ENCODE measurements at places on chromosomes 4 and X. TPM values are rescaled to one million over a fixed set of nuclear protein-coding genes. Genes with fewer than 3 reads are reported as not detected.

GRCh38 chr4:10226756-10227155 is 110.2 kb upstream of the WDR1 start:
- DNase-seq, result no peak
- H3K27ac ChIP-seq, result no peak overlapping the region
- no peaks in the 10 kb centered on the region for H3K4me1 ChIP-seq
- H3K27me3 ChIP-seq, result no peaks in the 10 kb centered on the region
- H3K4me3 ChIP-seq, result no peak overlapping the region

DNA sequence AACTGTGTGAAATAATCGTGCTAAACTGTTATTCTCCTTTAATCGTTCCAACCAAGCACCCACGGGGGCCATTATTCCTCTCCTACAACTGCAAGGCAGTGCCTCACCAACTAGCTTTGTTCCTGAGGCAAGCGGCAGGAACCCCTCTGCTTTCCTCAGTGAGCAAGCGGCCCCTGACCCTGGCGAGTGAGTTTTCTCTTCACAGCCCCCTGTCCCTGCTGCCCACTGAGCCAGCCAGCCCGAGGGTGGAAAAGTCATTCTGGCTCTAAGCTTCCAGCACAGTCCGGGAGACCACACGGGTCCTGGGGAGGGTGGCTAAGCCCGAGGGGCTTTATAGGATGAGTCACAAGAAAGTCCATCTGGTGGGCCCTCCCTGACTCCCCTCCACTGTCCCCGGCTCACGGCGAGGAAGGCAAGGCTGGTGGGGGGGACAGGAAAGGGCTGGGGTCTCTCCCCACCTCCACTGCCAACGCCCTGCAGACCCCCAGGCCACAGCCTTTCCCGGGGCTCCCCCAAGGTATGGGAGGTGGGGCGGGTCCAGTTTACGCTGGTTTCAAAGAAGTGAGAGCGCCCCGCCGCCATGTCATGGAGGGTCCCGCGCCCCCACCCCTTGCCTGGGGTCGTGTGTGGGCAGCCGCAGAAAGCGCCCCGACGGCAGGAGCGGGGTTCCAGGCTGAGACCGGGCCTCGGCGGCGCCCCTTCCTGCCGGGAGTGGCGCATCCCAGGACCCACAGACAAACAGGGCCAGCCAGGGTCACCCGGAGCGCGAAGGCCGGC is 45.0 kb downstream of the CPLX1 start:
- H3K4me1 ChIP-seq, result peaks cover 19% of the 10 kb centered on the region
- H3K27ac ChIP-seq, result peak overlapping the region; percentile 92
- H3K36me3 ChIP-seq, result peaks cover 34% of the 10 kb centered on the region
- no peak for DNase-seq
- no peaks in the 10 kb centered on the region for H3K27me3 ChIP-seq

GRCh38 chr4:8294036-8294435 is 24.5 kb downstream of the HTRA3 start:
- no peaks in the 10 kb centered on the region for H3K27me3 ChIP-seq
- DNase-seq, result peak; percentile 16
- H3K36me3 ChIP-seq, result no peaks in the 10 kb centered on the region

- no peaks in the 10 kb centered on the region for H3K36me3 ChIP-seq
- no peak overlapping the region for H3K4me3 ChIP-seq
- peak; percentile 16 for DNase-seq
- peak overlapping the region; percentile 69 for H3K27ac ChIP-seq
- H3K4me1 ChIP-seq, result no peaks in the 10 kb centered on the region
- no peaks in the 10 kb centered on the region for H3K27me3 ChIP-seq
These were observed 143.2 kb upstream of the ZCCHC13 start for GRCh38 chrX:74160816-74161215.

DNA sequence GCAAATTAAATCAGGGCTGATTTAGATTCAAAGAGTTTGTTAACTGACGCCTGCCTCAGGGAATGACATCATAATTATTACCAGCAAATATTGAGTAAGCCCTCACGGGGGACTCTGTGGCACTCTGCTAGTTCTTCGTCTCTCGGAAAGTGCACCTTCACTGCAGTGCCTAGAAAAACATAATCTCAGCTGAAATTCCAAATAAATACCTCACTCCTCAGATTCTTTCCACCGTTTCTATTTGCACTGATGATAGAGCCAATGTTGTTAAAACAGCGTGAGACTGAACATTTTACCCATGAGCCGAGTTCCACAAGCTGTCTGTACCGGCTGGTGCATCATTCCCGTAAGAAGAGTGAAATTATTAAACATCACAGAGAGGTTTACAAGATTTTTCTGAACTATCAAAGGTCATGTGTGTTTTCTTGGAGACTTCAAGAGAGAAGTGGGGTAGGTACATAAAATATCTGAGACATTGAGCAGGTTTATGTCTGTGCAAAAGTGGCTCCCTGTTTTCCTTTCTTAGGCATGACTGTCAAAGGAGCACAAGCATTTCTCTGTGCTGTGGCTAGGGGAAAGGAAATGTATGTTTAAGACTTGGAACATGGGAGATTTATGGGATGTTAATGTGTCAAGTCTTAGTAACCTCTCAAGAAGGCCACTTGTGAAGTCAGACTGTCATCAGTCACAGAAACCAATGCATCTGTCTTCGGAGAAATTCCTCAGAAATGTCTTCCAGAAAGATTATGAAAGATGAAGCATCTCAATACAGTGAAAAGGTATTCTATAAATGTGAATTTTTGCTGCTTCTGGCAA is 119.6 kb downstream of the CBLL2 start:
- H3K27me3 ChIP-seq, result no peaks in the 10 kb centered on the region
- H3K4me1 ChIP-seq, result no peaks in the 10 kb centered on the region
- no peak overlapping the region for H3K4me3 ChIP-seq
- H3K27ac ChIP-seq, result no peak overlapping the region
- H3K36me3 ChIP-seq, result no peaks in the 10 kb centered on the region

GRCh38 chr4:158673633-158674032 is 1.5 kb downstream of the ETFDH start:
- H3K4me1 ChIP-seq, result peaks cover 34% of the 10 kb centered on the region
- H3K4me3 ChIP-seq, result peak overlapping the region; percentile 81
- no peak for DNase-seq
- no peaks in the 10 kb centered on the region for H3K27me3 ChIP-seq
- H3K27ac ChIP-seq, result no peak overlapping the region

- H3K4me1 ChIP-seq, result no peaks in the 10 kb centered on the region
- no peak for DNase-seq
- H3K4me3 ChIP-seq, result peak overlapping the region; percentile 64
- no peaks in the 10 kb centered on the region for H3K36me3 ChIP-seq
- H3K27ac ChIP-seq, result no peak overlapping the region
These were observed 60.6 kb downstream of the GSPT2 start for GRCh38 chrX:51803833-51804232.

GRCh38 chr4:36206603-36207311 is 37.6 kb downstream of the ARAP2 start:
- no peak overlapping the region for H3K27ac ChIP-seq
- no peaks in the 10 kb centered on the region for H3K36me3 ChIP-seq
- no peak for DNase-seq
- no peaks in the 10 kb centered on the region for H3K4me1 ChIP-seq
- no peak overlapping the region for H3K4me3 ChIP-seq

DNA sequence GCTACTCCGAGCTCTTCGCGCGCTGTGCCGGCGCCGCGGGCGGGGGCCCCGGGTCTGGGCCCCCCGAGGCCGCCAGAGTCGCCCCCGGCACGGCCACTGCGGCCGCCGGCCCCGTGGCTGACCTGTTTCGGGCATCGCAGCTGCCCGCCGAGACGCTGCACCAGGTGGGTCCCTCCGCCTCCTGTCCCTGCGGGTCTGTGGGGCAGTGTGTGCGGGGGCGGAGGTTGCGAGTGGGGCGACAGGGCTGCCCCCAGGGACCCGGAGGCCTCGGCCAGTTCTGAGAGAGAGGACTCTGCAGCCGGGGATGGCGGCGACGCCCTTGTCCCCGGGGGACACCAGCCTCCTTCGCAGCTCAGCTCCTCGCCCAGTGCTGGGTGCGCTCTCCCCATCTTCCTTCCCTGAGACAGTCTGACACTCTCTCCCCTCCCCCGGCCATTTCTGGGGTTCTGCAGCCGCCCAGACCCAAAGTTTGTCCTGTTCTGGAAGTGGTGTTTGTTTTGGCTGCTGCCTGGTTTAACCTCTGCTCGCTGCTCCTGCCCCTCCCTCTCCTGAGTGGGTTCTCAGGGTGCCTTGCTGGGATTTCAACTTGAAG is 609 bp downstream of the REPS2 start:
- H3K27me3 ChIP-seq, result peaks cover 21% of the 10 kb centered on the region
- no peaks in the 10 kb centered on the region for H3K36me3 ChIP-seq
- peak; percentile 52 for DNase-seq
- H3K4me1 ChIP-seq, result no peaks in the 10 kb centered on the region

- no peak for DNase-seq
- no peak overlapping the region for H3K27ac ChIP-seq
- peaks cover 51% of the 10 kb centered on the region for H3K27me3 ChIP-seq
- H3K4me3 ChIP-seq, result no peak overlapping the region
- no peaks in the 10 kb centered on the region for H3K36me3 ChIP-seq
These were observed 2.6 kb upstream of the TRPC5 start for GRCh38 chrX:112085149-112085548.

GRCh38 chrX:104255465-104255864 is 732 bp upstream of the ESX1 start:
- no peaks in the 10 kb centered on the region for H3K4me1 ChIP-seq
- no peak for DNase-seq
- peaks cover 63% of the 10 kb centered on the region for H3K27me3 ChIP-seq
- H3K36me3 ChIP-seq, result no peaks in the 10 kb centered on the region
- H3K4me3 ChIP-seq, result no peak overlapping the region
- no peak overlapping the region for H3K27ac ChIP-seq

GRCh38 chr4:17616283-17616682 is 1.8 kb downstream of the MED28 start:
- peak overlapping the region; percentile 90 for H3K27ac ChIP-seq
- no peak for DNase-seq
- H3K4me3 ChIP-seq, result peak overlapping the region; percentile 81
- H3K36me3 ChIP-seq, result peaks cover 23% of the 10 kb centered on the region

- peak overlapping the region; percentile 98 for H3K4me3 ChIP-seq
- peak overlapping the region; percentile 81 for H3K27ac ChIP-seq
- H3K27me3 ChIP-seq, result no peaks in the 10 kb centered on the region
These were observed 741 bp downstream of the ANAPC4 start for GRCh38 chr4:25377572-25378436.

DNA sequence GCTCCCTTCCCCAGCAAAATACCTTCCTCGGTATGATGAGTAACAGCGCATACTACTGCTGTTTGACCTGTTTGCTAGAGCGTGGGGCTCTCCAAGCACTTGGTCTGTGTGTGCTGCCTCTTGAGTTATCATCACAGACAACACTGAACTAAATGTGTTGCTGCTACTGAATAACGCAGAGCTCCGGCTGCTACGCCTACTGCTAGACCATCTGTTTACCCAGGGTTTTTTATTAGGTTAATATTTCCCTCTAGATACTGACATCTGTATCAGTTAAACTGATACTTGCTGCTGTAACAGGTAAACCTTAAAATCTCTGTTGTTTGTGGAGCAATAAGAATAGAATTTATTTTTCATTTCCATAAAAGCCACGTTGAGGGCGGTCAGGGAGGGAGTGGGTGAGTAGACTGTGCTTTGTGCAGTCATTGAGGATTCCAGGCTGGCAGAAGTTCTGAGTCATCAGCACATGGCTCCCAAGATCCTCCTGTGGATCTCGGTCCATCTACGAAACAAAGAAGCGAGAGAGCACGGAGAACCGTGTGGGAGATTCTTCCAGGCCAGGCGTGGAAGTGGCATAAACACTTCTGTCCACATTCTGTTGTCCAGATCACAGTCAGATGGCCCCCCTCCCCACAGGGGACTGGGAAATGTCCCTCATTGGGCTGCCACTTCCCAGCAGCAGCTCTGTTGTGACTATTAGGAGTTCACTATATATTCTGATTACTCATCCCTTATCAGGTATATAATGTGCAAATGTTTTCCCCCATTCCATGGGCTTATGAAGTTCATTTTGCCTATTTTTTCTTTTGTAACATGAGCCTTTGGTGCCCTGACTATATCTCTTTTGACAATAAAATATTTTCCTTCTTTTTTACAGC is 14.1 kb downstream of the GRK4 start:
- H3K4me1 ChIP-seq, result no peaks in the 10 kb centered on the region
- DNase-seq, result no peak
- no peaks in the 10 kb centered on the region for H3K36me3 ChIP-seq
- H3K27ac ChIP-seq, result no peak overlapping the region
- H3K4me3 ChIP-seq, result no peak overlapping the region

GRCh38 chr4:70722199-70722791 is 531 bp downstream of the RUFY3 start:
- DNase-seq, result peak; percentile 24
- no peaks in the 10 kb centered on the region for H3K36me3 ChIP-seq
- peak overlapping the region; percentile 57 for H3K4me3 ChIP-seq
- no peaks in the 10 kb centered on the region for H3K27me3 ChIP-seq
- no peaks in the 10 kb centered on the region for H3K4me1 ChIP-seq

DNA sequence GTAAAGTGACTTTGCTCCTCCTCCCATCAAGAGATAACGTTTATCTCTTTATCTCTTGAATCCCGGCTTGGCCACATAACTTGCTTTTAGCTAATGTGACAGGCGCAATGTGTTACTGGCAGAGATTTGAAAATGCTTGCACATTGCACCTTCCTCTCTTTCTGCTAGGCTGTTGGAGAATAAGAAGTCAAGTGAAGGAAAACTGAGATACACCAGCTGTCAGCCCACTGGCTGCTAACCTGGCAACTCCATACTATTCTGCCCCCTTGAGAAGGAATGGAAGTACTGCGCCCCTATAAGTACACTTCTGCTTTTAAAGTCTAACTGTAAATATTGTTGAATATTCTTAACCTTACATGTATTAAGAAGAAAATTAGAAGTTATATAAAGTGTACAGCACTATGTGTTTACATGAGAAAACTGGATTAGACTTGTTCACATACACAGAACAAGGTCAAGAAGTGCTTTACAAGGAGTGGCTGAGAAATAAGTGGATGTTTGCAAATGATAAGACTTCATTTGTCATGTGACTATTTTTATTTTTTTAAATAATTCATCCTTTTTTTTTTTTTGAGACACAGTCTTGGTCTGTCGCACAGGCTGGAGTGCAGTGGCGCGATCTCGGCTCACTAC is 424.5 kb upstream of the CTSO start:
- H3K27me3 ChIP-seq, result no peaks in the 10 kb centered on the region
- DNase-seq, result no peak
- no peak overlapping the region for H3K27ac ChIP-seq
- H3K4me1 ChIP-seq, result no peaks in the 10 kb centered on the region

GRCh38 chrX:131704136-131704695 is 160.3 kb downstream of the OR13H1 start:
- H3K4me1 ChIP-seq, result no peaks in the 10 kb centered on the region
- H3K4me3 ChIP-seq, result peak overlapping the region; percentile 68
- H3K36me3 ChIP-seq, result no peaks in the 10 kb centered on the region
- H3K27ac ChIP-seq, result peak overlapping the region; percentile 53
- no peaks in the 10 kb centered on the region for H3K27me3 ChIP-seq

GRCh38 chrX:15564981-15565579 is 35.7 kb downstream of the ACE2 start:
- DNase-seq, result peak; percentile 75
- peaks cover 17% of the 10 kb centered on the region for H3K27me3 ChIP-seq
- H3K4me3 ChIP-seq, result no peak overlapping the region
- no peaks in the 10 kb centered on the region for H3K4me1 ChIP-seq

GRCh38 chrX:15785176-15785750 is 5.0 kb upstream of the ZRSR2 start:
- H3K27ac ChIP-seq, result no peak overlapping the region
- no peak for DNase-seq
- H3K27me3 ChIP-seq, result no peaks in the 10 kb centered on the region
- peaks cover 19% of the 10 kb centered on the region for H3K36me3 ChIP-seq

Gene IL2
- not detected for total RNA-seq

Gene RAI2
- 3.2 TPM for total RNA-seq

Gene GYG2
- not detected for total RNA-seq

Gene CACNA1F
- not detected for total RNA-seq

Gene SPIN2A
- 0.12 TPM for total RNA-seq

Gene TMEM255A
- 0.34 TPM for total RNA-seq

Gene GLUD2
- total RNA-seq, result 0.42 TPM

Gene GLRA2
- total RNA-seq, result not detected

Gene TXK
- total RNA-seq, result 0.44 TPM

Measured in psoas muscle (tissue), 8 donors.